ENCODE measurements at places on chromosomes 6 and 20. TPM values are rescaled to one million over a fixed set of nuclear protein-coding genes. Genes with fewer than 3 reads are reported as not detected.

Gene SLC17A1
- total RNA-seq = not detected

Gene KIFC1
- 0.14 TPM for total RNA-seq

DNA sequence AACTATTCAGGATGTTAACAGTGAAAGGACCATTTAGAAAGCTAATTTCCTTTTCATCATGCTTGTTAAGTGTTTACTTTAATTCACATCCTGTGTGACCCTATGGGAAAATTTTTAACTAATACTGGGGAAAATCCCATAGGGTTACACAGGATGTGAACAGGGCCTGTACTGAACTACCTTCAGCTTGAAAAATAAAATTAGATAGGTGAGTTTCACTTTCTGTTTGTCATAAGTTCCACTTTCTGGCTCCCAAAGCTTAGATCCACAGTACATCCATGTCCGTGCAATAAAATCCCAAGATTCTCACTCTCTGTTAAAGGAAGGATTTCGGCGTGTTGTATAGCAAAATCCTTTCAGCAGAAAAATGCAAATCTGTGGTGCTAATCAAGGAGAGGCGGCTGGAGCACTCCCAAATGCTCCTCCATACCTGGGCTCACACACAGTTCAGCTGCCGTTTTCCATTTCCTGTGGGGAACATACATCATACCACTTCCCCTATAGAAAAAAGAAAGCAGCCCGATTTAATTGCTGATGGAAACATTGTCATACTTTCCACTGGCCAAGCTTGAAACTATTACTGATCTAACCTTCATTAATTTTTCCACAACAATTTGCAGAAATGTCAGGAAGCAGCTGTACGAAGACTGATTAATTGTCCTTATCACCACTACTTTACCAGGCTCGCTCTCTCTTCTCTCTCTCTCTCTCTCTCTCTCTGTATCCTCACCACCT, 125.2 kb downstream of the HIVEP2 start:
- DNase-seq = no peak
- no peaks in the 10 kb centered on the region for H3K27me3 ChIP-seq
- H3K4me3 ChIP-seq = no peak overlapping the region
- no peaks in the 10 kb centered on the region for H3K36me3 ChIP-seq
- H3K27ac ChIP-seq = no peak overlapping the region

- DNase-seq = no peak
- H3K36me3 ChIP-seq = no peaks in the 10 kb centered on the region
- no peak overlapping the region for H3K4me3 ChIP-seq
- no peak overlapping the region for H3K27ac ChIP-seq
These were observed 20.6 kb upstream of the ZBTB24 start for GRCh38 chr6:109503327-109504224.

DNA sequence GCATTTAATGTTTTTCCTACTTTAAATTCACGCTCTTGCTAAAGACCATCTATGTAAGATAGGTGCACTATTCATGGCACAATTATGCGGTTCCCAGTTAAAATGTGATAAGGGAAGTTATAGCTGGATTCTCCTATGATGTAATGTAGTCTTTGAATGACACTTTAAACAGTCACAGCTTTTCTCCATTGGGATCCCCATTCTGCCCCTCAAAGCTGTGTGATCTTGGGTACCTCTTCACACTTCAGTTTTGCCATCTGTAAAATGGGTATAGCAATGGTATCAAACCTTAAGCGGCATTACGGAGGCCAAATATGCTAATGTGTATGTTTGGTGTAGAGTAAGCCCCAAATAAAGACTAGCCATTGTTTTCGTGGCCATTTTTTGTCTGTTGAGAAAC, 64.7 kb upstream of the ZNF217 start:
- no peak for DNase-seq
- no peaks in the 10 kb centered on the region for H3K4me1 ChIP-seq
- no peaks in the 10 kb centered on the region for H3K36me3 ChIP-seq
- no peak overlapping the region for H3K27ac ChIP-seq

DNA sequence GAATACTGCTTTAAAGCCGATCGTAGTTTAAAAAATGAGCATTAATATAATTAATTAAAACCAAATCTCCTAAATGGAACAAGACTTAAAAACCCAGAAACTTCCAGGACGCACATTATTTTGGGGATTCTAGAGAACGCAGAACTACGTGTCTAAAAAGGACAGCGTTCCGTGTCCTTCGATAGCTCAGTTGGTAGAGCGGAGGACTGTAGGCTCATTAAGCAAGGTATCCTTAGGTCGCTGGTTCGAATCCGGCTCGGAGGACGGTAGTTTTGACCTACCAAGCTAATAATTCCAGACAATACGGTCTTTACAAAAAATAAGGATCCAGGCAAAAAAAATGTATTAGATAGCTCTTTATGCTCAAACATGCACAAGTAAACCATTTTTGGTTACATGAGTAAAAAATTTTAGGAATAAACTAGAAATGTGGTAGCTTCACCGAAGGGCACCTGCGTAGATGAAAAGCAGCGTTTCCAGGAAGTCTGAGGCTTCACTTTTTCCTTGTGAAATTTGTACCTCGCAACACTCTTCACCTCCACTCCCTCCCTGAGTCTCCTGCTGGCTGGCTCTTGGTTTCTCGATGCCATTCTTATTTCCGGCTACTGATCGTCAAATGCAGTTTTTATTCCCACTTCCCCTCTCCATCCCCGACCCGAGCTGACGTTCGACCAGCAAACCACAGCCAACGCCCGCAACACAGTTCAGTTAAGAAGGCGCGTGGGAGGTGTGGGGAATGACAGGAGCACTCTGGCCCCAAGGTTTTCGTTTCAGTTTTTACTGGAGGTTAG, 19.6 kb upstream of the ABT1 start:
- no peaks in the 10 kb centered on the region for H3K27me3 ChIP-seq
- no peak for DNase-seq
- no peaks in the 10 kb centered on the region for H3K4me1 ChIP-seq
- no peak overlapping the region for H3K27ac ChIP-seq

DNA sequence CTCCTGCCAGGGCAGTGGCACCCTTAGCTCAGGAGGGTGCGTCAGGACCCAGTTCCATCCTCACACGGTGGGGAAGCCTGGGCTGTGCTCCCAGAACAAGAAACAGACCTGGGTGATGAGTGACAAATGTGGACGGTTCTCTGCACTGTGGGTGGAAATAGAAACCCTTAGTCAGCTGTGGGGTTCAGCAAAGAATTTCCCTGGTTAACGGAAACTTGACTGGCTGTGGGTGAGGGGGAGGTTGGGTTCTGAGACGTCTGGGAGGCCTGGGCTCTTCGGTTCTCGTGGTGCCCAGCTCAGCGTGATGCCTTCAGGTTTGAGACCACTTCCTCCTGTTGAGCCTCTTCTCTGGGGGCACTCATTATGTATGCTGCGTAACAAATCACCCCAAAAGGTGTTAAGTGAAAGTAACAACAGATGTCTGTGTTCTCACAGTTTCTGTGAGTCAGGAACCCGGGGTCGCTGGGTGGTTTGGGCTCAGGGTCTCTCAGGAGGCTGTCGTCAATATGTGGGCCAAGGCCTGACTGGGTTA, 53.1 kb upstream of the FAM83D start:
- H3K27me3 ChIP-seq = no peaks in the 10 kb centered on the region
- H3K36me3 ChIP-seq = no peaks in the 10 kb centered on the region
- no peak overlapping the region for H3K27ac ChIP-seq
- no peak overlapping the region for H3K4me3 ChIP-seq

DNA sequence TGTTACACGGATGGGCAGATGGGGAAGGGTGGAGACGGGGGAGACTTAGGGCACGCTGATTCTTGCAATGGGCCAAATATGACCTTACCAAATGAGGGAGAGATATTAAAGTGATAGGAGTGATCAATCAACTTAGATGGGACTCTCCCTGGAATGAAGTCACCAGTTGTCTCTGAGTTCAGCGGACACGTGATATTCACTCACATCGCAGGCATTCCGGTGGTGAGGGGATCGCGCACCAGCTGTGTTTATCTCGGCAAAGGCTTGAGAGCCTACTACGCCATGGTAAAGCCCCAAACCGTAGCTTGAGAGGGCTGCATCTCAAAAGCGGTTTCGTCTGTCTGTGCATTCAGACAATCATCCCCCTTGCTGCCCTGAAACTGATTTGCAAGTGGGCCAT, 5.5 kb downstream of the BMP7 start:
- no peak overlapping the region for H3K4me3 ChIP-seq
- no peak for DNase-seq
- H3K27ac ChIP-seq = no peak overlapping the region
- H3K27me3 ChIP-seq = peaks cover 2% of the 10 kb centered on the region
- no peaks in the 10 kb centered on the region for H3K36me3 ChIP-seq

- no peak for DNase-seq
- no peaks in the 10 kb centered on the region for H3K36me3 ChIP-seq
- H3K27me3 ChIP-seq = no peaks in the 10 kb centered on the region
- no peak overlapping the region for H3K27ac ChIP-seq
- H3K4me1 ChIP-seq = no peaks in the 10 kb centered on the region
These were observed 4.2 kb downstream of the MLN start for GRCh38 chr6:33799454-33800113.

DNA sequence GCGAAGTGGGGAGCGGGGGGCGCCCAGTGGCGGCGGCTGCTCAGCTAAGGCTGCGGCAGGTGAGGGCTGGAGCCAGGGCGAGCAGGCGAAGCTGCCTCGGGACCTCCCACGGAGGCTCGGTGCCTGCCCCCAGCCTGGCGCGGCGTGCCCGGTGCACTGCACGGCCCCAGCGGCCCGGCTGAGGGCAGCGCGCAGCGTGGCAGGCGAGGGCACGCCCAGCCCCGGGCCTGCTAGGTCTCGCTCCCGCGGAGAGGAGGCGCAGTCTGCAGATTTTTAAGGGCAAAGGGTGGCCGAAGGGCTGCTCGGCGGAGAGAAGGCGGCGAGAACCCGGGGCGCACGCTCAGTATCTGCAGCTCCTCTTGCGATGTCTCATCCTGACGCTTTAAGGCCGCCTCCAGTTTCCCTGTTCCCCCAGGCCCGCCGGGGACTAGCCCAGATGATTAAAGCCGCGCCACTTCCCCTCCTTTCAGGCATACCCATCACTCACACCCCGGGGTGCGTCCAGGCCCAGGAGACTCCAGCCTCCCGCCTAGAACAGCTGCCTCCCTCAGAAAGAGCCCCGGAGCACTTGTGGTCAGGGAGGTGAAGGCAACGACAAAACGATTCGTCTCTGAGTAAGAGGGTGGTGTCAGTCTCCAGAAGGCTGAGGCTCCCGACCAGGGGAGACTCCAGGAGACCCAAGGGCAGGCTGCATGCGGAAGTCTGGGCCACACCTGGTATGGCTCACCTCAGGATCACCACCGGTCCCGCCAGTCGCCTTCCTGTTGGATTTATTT, at the start of gene FERMT1:
TSS of gene FERMT1 (minus strand) at position 158 of the 776 bp plus-strand sequence. CDS start 3,476 bp downstream, outside the sequence.
- H3K27me3 ChIP-seq = no peaks in the 10 kb centered on the region
- no peaks in the 10 kb centered on the region for H3K4me1 ChIP-seq

- no peaks in the 10 kb centered on the region for H3K36me3 ChIP-seq
- no peak for DNase-seq
- H3K27me3 ChIP-seq = no peaks in the 10 kb centered on the region
- no peaks in the 10 kb centered on the region for H3K4me1 ChIP-seq
- no peak overlapping the region for H3K4me3 ChIP-seq
These were observed 1.4 kb downstream of the DEFB132 start for GRCh38 chr20:258963-259362.

DNA sequence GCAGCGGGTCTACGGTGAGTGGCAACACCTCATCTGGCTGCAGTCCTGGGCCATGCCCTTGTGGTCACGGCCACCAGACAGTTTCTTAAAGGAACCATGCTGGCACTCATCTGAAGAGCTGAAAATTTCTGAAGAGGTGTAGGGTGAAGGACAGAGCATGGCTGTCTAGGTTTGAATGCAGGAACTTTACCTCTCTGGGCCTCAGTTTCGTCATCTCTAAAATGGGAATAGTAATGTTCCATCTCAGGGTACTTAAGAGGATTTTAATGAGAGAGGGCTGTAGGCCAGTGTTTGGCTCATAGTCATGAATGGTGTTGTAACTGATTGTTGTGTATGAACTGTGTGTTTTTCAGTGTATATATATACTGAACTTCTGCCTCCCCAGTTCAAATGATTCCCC, 5.8 kb downstream of the COX4I2 start:
- H3K4me1 ChIP-seq = no peaks in the 10 kb centered on the region
- no peaks in the 10 kb centered on the region for H3K27me3 ChIP-seq
- no peaks in the 10 kb centered on the region for H3K36me3 ChIP-seq
- H3K27ac ChIP-seq = no peak overlapping the region

GRCh38 chr20:47133809-47134456, 222.6 kb downstream of the ZMYND8 start:
- H3K4me3 ChIP-seq = no peak overlapping the region
- no peaks in the 10 kb centered on the region for H3K4me1 ChIP-seq
- no peaks in the 10 kb centered on the region for H3K36me3 ChIP-seq
- no peaks in the 10 kb centered on the region for H3K27me3 ChIP-seq
- H3K27ac ChIP-seq = no peak overlapping the region

GRCh38 chr6:123638865-123639264, 2.1 kb upstream of the TRDN start:
- no peak overlapping the region for H3K4me3 ChIP-seq
- DNase-seq = no peak
- H3K4me1 ChIP-seq = no peaks in the 10 kb centered on the region
- H3K27ac ChIP-seq = no peak overlapping the region
- H3K27me3 ChIP-seq = no peaks in the 10 kb centered on the region

DNA sequence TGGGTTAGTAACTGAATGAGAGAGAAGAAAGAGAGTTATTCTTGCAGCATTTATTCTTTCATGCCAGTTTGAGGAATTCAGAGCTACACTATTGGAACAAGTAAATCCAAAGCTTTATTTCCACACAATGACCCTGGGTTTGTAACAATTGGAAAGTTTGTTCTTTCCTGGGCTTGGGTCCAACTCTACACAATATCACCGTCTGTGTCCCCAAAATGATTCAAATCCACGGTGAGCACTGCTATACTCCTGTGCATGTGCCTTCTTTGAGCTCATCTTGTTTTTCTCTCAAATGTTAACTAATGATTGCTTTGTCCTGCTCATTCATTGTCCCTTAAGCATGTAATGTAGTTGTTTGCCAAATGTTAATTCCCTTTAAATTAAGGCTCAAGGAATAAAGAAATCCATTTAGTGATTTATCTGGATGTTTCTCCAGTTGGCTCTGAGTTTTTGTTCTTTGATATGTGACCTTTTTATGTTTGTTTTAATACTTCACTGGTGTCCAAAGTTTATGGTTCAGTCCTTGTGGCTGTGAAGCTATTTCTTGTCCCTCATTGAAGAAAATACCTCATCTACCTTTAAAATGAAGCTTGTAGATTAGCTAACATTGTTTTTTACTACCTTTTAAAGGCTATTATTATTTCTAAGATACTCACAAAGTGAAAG, 20.5 kb upstream of the CRISP3 start:
- no peaks in the 10 kb centered on the region for H3K27me3 ChIP-seq
- H3K4me3 ChIP-seq = no peak overlapping the region
- no peaks in the 10 kb centered on the region for H3K36me3 ChIP-seq
- H3K4me1 ChIP-seq = no peaks in the 10 kb centered on the region
- no peak for DNase-seq

- no peak for DNase-seq
- no peaks in the 10 kb centered on the region for H3K27me3 ChIP-seq
- H3K4me3 ChIP-seq = no peak overlapping the region
These were observed 96.3 kb upstream of the NEDD9 start for GRCh38 chr6:11328613-11329247.

All from pancreas (tissue), 10 donors.